ENCODE measurements at places on chromosomes 3 and 15.

DNA sequence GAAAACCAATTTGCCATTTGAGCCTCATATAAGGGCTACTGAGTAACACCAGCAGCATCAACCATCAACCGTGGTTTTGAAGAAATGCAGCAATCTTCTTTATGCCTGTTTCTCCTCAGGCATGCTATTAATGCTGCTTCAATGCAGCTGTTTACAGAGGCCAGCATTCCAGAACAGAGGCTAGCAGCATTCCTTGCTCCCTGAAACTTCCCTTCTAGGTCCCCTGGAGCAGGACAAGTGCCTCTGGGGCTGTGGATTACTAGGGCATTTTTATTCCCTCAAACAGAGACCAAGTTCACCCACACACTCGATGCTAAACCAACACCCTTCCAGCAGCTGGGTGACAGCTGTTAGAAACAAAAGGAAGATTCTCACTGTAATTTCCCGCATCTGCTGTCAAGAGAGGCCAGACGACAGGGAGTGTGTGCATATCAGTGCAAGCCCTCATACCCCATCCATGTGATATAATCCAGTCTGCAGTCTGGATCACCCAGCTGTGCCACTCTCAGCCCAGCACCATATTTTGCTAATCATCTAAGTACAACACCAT is 57.5 kb downstream of the HOMER2 start:
- no peak for DNase-seq

- DNase-seq = no peak
These were observed 140.4 kb downstream of the GABRB3 start for GRCh38 chr15:26632500-26632899.

DNA sequence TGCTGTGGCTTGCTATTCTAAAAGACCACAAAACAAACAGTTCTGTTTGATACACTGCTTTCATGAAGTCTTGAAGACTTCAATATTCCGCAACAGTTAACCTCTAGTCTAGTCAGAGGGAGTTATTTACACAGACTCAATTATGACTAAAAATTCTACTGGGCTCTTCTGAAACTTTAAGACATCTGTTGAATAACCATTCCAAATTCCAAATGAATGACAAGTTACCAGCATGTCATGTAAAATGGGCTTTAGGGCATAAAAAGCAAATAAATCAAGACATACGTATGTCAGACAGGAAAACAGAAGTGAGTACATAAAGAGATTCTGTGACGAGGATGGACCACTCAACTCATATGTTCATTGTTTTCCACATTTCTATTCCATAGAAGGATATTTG is 93.9 kb downstream of the PLOD2 start:
- DNase-seq = no peak

GRCh38 chr3:52399593-52399992 is 45.3 kb downstream of the SEMA3G start:
- DNase-seq = no peak

DNA sequence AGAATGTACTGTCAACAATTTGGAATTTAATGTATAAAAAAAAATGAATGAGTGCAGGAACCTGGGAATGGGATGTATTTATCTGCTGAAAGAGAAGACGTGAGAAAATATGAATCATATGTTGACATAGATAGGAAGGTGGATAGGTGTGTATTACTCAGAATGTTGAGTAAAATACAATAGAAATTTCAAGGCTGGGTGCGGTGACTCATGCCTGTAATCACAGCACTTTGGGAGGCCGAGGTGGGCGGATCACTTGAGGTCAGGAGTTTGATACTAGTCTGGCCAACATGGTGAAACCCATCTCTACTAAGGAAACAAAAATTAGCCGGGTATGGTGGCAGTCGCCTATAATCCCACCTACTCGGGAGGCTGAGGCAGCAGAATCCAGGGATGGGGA is 202.8 kb downstream of the CADM2 start:
- no peak for DNase-seq

GRCh38 chr3:178804606-178805005 is 267.0 kb downstream of the ZMAT3 start:
- DNase-seq = no peak

DNA sequence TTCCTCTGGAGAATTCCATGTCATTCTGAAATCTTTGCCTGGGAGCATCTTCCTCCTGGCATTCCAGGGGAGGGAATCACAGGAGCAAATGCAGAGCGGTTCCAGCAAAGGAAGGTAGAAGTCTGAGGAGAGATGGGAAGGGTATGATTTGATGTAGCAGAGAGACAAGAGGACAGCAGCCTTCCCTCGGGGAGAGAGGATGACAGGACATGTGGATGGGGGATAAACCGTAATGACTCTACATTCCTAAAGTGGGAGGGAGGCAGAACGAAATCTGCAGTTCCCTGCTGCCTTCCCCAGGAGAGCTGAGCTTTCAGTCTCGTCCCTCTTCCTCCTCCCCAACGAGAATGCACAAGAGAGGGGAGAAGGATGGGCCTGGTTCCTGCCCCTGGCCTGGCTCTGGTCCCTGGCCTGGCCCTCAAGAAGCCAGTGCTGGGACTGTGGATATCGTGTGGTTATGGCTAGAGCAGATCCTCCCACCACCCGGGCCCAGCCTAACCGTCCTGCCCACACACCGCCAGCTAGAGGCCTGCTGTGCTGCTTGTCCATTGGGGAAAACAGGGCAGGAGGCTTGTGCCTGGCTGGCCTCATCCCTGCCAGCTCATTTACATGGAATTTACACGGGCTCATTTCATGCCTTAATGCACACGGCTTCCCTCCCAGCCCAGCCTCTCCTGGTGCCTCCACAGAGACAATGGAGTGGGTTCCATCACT is 26.6 kb downstream of the SEMA7A start:
- DNase-seq = no peak

DNA sequence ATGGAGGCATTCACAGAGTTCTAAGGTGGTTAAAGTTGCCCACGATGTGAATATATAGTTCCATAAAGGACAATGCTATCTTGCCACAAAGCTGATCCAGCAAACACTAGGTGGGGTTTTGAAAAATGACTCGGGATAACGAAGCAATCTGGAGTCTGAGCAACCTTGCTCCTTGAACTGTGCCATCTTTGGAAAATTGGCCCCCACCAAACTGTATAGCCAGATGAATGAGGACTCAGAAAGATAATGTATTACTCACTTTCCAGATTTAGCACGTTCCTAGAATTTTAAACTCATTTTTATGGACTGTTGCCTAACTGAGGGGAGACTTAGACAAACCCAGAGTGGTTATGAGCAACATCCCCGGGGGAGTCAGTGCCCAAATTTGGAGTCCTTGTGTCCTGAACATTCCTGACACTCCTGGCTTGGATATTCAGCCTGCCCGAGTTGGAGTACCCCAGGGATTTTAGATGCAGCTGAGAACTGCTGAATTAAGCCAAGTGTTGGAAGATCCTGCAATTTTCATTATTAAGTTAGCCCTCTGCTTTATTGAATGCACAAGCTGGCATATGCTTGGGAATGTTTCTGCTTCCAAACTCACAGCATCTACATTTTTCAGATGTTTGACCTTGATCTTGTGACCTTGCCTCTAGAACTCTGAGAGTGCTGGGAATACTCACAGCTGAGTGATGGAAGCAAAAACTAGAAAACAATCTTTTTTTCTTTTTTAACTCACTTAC is 8.8 kb upstream of the MAGI1 start:
- DNase-seq = no peak

DNA sequence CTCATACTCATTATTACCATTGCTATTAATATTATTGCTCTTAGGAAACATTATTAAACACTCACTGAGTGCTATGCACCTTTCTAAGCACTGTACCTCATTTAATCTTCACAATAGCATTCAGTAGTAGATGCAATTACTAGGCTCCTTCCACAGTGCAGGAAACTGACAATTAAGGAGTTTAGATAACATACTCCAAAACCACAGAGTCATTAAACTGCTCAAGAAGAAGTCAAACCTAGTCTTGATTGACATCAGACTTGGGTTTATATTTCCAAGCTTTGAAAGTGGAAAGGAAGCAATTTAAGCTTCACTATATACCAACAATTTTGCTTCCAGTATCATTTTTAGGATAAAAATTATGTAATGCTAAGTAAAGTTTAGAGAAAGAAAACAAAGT is 490.1 kb upstream of the ARRDC4 start:
- DNase-seq = no peak

DNA sequence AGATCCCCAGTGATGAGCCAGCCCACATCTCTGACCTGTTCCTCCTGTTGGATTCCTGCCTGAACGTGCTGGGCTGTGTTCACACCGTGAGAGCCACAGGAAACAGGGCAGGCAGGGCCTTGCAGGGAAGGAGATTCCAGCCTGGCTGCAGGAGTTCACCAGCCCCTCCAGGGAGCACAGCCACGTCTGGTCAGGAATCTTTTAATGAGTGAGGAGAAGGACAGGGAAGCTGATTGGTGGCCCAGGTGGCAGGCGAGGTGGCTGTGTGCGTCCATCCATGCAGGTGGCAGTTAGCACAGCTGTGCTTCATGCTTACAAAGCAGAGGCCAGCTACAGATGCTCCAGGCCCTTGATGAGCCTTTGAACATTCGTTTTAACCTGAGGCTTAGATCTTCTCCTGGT is 10.5 kb downstream of the LRRK1 start:
- DNase-seq = no peak

GRCh38 chr3:39651993-39652739 is 157.2 kb upstream of the MYRIP start:
- no peak for DNase-seq

DNA sequence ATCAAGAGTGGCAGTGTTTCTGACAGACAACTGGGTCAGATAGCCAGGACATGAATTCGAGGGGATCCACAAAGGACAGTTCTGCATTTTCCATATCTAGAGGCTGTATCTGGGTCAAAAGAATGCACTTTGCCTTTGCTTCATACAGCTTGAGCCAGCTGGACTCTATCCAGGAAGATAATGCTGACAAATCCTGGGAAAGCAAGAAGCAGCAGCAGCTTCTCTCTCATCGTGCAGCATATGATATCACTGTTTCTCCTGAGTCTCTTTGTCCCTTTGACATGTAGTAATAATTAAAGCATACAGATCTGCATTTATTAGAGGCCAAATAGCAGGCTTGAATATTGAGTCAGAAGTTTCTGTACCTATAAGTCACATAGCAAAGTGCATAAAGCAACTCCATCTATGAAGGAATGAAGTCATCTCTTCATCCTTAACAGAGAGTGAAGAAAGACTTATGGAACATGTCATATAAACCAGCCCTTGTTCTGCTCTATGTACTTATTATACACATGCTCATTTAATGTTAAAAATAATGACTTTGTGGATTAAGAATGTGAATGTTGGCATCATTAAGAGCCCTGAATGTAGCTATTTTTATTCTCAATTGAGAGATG is 236.8 kb upstream of the GBE1 start:
- DNase-seq = no peak

DNA sequence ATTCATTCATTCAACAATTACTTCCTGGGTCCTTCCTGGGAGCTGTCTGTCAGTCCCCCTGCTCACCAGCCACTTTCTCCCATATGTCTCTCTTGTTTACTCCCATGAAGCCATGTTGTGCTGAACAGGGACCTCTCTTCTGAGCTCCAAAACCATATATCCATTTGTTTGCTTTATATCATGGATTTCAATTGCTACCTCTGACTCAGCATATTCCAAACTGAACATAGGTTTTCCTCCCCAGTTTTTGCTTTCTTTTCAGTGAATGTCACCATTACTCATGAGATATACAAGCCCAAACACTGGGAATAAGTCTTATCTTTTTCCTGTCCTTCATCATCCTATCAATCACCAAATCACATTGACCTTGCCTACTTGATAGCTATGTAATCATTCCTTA is 152.5 kb upstream of the P2RY1 start:
- no peak for DNase-seq

GRCh38 chr3:18556503-18557135 is 131.5 kb upstream of the SATB1 start:
- peak; percentile 14 for DNase-seq

- no peak for DNase-seq
These were observed 190.4 kb upstream of the BCL6 start for GRCh38 chr3:187935623-187936156.

- no peak for DNase-seq
These were observed 67.1 kb downstream of the IGF1R start for GRCh38 chr15:98715401-98715800.

- no peak for DNase-seq
These were observed at the start of gene TLR9 for GRCh38 chr3:52225452-52226228. TLR9 (minus strand) TSS chr3:52225645; CDS start chr3:52225529, 116 bp downstream.

GRCh38 chr15:38549222-38549621 is 15.4 kb downstream of the RASGRP1 start:
- no peak for DNase-seq

- DNase-seq = no peak
These were observed 3.7 kb upstream of the PLD1 start for GRCh38 chr3:171813897-171814460.

GRCh38 chr3:191324936-191325335 is 4.3 kb upstream of the CCDC50 start:
- no peak for DNase-seq

DNA sequence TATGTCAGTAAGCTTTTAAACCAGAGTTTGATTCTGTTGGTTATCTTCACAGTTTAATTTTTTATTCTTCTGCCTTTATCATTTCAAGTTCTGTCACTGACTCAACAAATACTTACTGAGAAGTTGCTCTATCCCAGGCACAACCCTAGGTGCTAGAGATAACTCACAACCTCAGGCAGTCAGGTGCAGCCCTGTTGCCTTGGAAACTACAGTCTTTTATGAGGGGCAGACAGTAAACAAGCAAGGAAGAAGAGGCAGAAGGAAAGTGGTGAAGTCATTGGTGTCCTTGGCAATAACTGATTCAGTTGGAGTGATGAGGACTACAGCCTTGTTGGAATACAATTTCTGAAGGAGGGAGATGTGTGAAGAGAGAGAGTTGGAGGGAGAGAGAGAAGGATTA is 142.1 kb upstream of the LRTM1 start:
- no peak for DNase-seq

- DNase-seq = no peak
These were observed 5.9 kb downstream of the ZBTB20 start for GRCh38 chr3:115141033-115141757.

GRCh38 chr3:195102609-195103467 is 168.1 kb downstream of the XXYLT1 start:
- DNase-seq = no peak

- DNase-seq = no peak
These were observed 75.8 kb upstream of the FAM98B start for GRCh38 chr15:38378161-38378560.

DNA sequence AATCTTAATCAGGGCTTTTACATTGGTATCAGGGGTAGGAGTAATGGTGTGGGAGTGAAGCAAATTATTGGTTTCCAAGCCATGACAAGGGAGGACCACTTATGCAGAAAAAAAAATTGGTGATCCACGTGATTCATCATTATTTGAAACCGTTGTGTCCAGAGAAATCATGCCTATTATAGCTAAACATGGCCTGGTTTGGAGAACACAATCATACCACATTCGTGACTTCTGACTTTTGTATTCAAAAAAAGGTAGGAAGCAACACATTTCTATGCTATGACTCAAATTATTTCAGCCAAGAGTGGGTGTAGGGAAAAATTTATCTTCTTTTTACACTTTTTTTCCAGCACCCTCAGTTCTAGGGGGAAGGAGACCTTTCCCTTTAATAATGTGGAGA is 924.3 kb upstream of the GBE1 start:
- no peak for DNase-seq
